Stimulated activated CD8-positive, alpha-beta memory T cell treated with anti-CD3 and anti-CD28 coated beads, Interleukin-7, amount 100 ng/mL, for 1 hour (primary cell): ENCODE measurements at places on chromosomes 4 and X.

GRCh38 chr4:170089274-170089667 lies 485 bp downstream of the AADAT start:
- no peak for DNase-seq

DNA sequence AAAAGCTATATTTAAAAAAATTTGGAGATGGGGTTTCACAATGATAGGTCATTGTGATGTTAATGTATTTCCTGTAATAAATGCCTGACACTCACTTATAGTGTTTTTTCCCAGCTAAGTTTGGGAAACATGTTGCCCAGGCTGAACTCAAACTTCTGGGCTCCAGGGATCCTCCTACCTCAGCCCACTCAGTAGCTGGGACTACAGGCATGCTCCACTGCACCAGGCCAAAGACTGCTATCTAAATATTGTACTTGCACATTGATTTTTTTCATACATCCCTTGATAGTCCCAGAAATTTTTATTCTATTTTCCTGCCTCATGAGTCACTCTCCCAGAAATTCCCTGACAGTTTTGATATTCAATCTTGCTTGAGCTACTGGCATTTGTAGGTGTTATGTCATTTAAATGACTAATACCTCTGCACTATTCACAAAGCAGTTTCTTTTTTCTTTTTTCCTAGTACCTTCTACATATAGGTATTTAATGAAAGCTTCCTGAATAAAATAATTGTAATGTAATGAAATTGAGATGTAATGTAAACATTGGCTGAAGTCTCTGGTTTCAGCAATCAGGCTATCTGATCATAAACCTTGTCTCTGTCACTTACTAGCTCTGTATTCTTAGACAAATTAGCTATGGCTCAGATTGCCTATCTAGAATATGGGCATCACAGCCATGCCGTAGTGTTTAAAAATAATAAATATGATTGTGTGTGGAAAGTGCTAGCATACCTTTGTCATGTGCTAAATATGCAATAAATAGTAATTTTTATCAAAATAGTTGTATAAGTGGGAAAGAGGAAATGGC lies 1973.0 kb upstream of the AGA start:
- DNase-seq = no peak

DNA sequence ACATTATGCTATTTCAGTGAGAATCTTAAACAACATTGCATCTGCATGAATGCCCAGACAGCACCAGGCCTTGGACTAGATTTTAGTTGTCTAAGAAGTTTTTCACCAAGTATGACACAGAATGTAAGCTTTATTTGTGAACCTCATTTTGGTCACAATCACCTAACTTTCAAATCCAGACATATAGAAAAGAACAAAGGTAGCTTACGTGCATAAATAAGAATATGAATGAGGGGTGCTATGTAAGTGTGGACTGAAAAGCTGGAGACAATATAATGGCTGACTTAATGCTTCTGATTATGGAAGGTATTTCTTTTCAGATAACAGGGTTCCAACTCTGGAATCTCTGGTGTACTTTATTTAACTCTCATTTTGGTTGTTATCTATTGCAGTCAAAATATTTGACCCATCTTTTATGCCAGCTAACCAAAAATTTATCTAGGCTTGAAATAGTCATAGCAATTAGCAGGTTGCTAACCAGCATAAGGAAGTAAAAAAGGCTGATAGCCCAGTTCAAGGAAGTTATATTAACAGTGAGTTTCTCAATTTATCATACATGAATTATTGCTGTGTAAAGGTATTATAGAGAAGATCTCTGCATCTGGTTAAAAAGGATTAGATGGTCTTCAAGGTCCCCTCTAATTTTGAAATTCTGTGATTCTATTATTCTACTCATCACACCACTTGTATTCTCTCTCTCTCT lies 36.5 kb downstream of the SLC7A11 start:
- no peak for DNase-seq

DNA sequence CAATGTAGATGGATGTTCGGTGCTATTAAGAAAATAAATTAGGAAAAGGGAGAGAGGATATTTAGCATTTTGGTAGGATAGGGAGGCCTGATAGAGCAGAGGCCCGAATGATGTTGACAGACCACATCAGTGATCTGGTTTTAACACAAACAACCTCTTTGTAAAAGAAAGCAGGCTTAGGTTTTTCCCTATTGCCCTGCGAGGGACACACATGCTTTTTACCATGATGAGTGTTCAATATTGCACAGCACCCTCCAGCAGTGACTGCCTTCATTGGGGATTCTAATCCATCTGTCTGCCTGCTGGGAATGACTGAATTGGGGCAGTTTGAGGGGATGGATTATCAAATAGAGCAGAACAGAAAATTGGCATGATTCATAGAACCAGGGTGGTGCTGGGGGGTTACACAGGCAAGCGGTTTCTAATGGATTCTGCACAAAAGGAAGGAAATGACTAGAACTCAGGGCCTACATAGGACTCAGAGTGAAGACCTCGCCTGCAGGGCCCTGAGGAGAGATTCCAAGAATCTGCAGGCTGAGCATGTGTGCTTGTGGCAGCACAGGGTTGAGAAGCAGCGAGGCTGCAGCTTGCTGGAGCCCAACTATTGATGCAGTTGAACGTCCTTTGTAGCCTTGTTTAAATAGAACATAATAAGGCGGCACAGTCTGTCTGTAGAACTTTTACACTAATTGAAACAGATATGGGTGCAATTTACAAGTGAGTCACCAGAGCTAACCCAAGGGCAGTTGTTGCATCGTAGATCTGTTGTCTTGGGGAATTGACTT lies 58.0 kb downstream of the RHOH start:
- no peak for DNase-seq

DNA sequence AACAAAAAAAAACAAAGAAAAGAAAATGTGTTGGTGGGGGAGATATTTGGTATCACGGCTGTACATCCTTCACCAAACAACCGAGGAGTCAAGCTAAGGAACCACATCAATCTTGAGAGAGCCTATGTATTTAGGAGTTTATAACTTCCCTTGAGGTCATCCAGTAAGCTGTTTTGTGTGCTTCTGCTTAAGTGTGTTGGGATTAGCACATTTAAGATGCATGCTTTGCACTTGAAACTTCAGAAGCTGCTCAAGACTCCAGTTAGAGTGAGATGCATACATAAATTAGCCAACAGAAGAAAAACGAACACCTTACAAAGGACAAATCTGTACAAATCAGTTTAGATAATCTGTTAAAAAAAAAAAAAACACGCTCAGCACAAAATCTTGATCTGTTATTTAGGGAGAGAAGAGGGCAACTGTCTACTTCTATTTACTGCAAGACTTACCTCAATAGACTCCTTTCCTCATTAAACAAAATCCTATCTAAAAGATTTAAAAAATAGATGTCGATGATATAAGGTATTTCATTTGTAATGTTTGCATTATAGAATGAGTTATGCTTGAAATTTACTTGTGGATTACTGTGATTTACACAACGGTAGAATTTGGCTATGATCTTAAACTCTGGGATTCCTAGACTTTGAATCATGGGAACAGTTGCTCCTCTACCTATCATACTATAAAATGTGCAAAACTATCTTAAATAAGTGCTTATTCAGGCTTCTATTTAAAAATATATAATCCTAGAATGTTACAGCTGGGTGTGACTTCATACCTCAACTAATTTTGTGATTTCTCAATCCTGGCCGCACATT lies 53.8 kb upstream of the NAP1L5 start:
- no peak for DNase-seq

DNA sequence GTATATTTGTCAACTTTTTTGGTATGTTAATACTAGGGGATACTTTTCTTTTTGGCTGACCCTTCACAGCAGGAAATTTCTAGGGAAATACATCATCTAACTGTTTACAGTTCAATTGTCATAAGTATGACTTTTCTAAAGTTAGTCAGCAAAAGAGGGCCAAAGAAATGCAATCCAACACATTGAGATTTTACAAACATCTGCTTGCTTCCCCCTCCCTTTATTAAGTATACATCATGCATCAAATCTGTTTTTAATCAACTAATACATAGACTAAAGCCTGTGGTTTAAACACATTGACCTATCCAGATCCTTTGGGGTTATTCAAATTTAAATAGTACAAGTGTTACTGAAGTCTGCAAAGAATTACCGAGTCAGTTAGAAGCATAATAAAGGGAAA lies 93.9 kb downstream of the MID1 start:
- no peak for DNase-seq

DNA sequence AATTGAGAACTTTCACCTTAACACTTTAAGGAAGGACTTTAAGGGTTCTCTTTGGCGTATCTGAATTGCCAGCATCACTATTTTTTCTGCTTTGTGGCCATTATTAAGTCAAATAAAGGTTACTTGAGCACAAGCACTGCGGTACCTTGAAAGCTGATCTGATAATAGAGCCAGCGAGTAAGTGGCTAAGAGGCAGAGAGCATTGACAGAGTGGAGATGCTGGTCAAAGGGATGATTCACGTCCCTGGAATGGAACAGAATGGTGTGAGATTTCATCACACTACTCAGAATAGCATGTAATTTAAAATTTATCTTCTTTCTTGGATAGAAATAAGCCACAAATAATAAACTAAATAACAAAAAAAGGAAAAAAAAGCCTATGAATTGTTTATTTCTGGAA lies 57.1 kb upstream of the NPFFR2 start:
- no peak for DNase-seq

- DNase-seq = no peak
Observed at GRCh38 chr4:143109376-143109775, 75.3 kb upstream of the USP38 start.

DNA sequence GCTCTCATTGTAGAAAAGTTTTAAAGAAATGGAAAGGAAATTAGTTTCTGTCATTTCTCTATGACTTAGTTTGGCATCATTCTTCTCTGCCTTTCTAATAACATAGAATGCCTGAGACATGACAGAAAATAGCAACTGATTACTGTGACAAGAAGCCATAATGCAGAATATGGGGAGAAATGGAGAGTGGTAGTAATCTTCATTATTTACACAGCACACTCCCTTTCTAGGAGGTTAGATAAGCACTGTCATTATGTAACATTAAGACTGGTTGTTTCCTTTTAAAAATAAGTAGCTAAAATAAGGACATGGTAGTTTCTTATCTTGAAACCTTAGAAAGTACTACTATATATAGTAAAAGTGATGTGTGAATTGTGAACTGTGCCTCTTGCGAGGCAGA lies 1227.9 kb upstream of the PABPC4L start:
- no peak for DNase-seq

GRCh38 chr4:111020961-111021360 lies 398.1 kb upstream of the PITX2 start:
- DNase-seq = no peak

DNA sequence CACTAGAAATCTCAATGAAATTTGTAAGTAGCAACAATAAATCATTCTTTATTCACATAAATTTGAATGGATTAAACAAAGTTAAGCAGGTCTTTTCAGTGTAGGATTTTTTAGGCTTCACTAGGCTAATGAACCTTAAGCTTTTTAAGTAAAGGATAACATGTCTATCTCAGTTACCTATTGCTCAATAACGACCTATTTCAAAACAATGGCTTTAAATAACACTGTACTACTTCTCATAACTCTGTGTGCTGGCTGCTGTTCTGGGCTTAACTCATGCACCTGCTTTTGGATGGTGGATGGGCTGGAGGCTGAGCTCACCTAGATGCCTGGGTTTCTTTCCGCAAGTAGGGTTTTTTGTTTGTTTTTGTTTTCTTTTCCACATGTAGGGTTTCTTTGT lies 495.0 kb upstream of the SLIT2 start:
- DNase-seq = no peak

DNA sequence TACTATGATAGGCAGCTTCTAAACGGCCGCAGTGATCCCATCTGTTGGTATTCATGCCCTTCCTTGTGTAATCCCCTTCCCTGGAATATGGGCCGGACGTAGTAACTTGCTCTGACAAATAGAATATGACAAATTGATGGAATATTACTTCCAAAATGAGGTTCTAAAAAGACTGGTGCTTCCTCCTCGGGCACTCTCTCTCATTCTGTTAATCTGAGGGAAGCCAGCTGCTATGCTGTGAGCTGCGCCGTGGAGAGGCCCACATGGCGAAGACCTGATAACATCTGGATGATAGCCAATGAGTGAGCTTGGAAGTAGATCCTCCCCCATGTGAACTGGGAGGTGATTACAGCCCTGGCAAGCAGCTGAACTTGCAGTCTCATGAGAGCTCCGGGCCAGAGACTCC lies 27.2 kb upstream of the SLC25A4 start:
- no peak for DNase-seq

DNA sequence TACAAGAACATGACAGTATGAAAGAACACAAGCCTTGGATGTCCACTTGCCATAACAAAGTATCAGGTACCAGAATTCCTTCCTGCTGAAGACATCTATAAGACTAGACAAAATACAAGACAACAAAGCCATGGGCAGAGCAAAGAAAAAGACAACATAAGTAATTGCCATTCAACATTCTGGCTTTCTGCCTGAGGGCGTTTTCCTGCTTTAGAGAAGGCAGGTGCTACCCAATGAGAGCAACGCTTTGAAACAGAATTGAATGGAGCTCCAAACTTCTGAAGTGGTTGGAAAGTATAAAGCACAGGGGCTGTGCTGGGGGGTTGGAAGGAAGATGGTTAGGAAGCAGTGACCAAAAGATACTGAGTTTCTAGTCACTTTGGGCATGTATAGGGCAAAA lies 30.1 kb downstream of the PDE5A start:
- no peak for DNase-seq

GRCh38 chr4:62271107-62271506 lies 1071.0 kb downstream of the ADGRL3 start:
- no peak for DNase-seq

DNA sequence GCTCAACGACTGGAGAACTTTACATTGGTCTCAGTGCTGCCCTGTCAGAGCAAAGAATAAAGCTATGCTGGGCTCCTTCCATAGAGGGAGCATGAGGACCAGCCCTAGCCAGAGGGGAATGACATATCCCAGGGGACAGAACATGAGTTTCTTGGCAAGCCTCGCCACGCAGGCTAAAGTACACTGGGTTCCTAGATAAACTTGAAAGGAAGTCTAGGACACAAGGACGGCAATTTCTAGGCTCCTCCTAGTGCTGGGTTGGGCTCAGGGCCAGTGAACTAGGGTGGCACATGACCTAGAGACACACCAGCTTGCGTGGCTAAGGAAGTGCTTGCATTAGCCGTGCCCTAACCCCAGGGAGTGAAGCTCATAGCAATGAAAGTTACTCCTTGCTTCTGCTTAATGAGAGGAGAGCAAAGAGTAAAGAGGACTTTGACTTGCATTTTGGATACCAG lies 141.0 kb downstream of the MAB21L2 start:
- DNase-seq = no peak

DNA sequence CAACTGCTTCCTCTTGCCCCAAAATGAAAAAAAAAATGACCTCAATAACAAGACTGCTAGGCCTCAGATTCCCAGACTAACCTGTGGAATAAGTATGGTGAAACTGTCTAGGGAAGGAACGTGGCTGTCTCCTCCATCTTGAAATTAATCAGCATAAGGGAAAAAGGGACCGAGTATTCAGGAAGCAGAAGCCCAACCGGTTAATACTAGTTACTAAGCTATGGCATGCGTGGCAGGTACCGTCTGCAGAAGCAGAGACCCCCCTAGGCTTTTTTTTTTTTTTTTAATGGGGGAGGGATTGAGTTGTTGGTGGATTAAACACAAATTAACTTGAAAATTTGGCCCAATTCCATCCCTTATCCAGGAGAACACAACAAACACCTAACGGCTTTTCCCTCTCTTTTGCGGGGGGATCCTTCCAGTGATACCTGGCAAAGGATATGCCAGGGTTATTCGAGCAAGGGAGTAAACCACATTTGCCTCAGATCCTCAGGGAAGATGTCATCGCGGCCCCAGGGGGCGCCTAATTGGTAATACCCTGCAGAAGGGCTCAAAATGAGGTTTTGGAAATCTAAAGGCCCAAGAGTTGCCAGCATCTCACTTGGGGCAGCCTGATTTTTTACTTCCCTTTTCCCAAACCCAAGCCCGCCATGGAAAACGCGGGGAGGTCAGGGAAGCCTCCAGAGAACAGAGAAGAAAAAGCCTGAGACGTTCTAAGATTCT lies 893 bp downstream of the RLIM start:
- no peak for DNase-seq
